Regular cardiac myocyte (primary cell): ENCODE measurements at places on chromosomes 2 and 18. TPM values are rescaled to one million over a fixed set of nuclear protein-coding genes. Genes with fewer than 3 reads are reported as not detected.

The DPP4 gene
- total RNA-seq, result 87.2 and 433 TPM in 2 replicates

The RIT2 gene
- not detected in 2 replicates for total RNA-seq

The NFU1 gene
- 44.0 and 52.0 TPM in 2 replicates for total RNA-seq

The HOXD3 gene
- 0.28 TPM in 1 of 2 replicates, not detected in the other for total RNA-seq

The RAB6D gene
- not detected in 2 replicates for total RNA-seq

The GNLY gene
- total RNA-seq, result not detected in 2 replicates

The KCNF1 gene
- under 0.01 TPM in 1 of 2 replicates, not detected in the other for total RNA-seq

The BMP10 gene
- not detected in 2 replicates for total RNA-seq
